ENCODE measurements at places on chromosomes 12 and 14.

DNA sequence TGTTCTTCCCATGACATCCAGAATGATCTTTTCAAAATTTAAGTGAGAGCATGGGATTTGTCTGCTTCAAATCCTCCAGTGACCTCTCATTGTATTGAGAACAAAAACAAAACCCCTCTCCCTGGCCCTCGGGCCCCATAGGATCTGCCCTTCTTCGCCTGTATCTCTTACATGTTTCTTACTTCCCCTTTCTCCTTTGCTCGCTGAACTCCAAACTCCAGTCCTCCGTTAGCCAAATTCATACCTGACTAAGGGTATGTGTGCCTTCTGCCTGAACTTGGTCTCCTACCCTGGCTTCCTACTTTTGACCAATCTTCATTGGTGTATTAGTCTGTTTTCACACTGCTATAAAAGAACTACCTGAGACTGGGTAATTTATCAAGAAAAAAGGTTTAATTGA lies 13.2 kb upstream of the TSPAN11 start:
- DNase-seq = no peak

- DNase-seq = no peak
Observed at GRCh38 chr14:70237710-70238109, 49.0 kb upstream of the SLC8A3 start.

DNA sequence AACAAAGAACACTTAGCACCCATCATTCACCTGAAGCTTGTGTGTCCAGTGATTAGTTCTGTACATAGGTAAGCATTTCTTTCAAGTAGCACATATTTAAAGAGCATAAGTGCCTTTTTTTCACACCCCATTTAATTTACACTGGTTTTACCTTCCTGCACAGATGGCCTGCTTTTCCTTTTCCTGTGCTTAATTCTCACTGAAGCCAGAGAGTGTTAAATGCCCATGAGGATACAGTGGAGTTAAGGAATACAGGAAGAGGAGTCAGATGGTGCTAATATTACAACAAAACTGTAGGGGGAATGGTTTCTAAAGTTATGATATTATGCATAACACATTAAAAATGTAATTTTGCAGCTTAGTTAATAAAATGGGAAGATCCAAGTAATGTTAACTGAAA lies 31.0 kb upstream of the SLC38A1 start:
- DNase-seq = no peak

GRCh38 chr14:102736956-102737355 lies 40.3 kb upstream of the TRAF3 start:
- no peak for DNase-seq

DNA sequence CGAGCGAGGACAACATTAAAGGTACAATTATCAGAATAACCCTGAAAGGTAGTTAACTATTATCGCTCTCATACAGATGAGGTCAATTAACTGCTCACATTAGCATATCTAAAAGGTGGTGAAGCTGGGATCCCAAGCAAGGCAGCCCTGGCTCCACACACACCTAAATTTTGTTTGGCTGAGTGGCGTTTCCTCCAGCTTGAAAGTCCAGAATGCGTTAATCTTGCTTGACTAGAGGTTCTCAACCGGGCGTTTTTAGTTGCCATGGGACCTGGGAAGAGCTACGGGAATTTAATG lies 531 bp downstream of the DLGAP5 start:
- DNase-seq = no peak

DNA sequence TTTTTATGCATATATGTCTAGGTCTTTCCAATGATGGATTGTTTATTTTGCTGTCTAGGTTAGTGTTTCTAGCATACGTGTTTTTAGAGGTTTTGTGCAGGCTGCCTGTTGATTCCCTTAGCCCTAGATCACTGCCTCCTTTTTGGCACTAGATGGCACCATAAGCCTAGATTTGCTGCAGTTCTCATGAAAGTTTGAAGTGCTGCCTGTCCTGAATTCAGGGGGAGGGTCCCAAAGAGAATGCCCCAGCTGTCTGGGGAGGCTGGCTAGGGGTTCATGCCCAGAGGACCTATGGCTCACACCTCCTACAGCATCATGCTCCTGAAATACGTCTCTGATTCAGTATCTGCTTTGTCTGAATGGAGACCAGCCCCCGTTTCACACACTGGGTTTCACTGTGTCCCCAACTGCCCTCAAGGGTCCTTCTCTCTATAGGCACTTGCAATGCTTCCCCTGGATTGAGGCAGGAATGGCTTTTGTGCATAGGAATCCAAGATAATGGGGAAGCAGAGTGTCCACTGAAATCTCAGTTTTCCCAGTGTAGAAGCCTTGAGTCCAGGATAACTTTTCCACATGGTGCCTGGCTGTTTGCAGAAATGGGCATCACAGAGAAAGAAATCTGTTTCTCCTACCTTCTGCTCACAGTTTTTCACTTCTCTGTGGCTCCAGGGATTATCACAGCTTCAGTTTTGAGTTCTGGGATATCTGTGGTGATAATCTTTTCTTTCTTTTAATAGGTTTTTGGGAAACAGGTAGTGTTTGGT lies 14.2 kb upstream of the TXNRD1 start:
- DNase-seq = peak; percentile 69

- no peak for DNase-seq
Observed at GRCh38 chr12:132545164-132545953, 55.4 kb downstream of the FBRSL1 start.

DNA sequence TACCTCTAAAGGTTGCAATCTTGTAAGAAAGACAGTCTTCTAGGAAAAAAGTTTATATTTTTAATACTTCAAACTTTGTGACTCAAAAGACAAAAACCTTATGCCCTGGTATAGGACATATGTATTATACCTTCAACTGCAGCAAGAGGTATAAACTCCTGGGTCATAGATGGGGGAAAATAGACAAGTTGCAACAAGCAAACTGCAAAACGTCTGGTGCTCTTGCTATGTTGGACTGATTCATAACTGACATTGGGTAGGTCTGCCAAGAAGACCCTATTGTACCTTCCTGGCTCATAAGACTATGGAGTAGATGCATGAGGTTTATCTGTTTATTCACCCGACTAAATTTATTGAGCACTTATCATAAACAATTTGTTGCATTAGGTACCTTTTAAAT lies 40.9 kb downstream of the BEST3 start:
- no peak for DNase-seq

- DNase-seq = no peak
Observed at GRCh38 chr14:55891692-55892091, 226.5 kb upstream of the PELI2 start.

DNA sequence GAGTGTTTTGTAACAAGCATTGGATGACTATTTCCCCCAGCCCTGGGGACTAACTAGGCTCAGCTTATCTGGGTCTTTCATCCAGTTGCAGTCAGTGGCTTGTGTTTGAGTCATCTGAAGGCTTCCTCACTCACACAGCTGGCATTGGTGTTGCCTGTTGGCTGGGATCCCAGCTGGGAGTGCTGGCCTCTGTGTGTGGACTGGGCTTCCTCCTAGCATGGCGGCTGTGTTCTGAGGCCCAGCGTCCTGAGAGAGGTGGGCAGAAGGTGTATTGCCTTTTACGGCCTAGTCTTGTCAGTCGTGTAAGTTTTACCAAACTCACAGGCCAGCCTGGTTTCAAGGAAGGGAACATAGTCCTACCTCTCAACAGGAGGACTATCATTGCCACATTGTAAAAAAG lies 28.3 kb upstream of the PPP2R5C start:
- peak; percentile 28 for DNase-seq

GRCh38 chr12:54262403-54262925 lies 17.5 kb downstream of the CBX5 start:
- no peak for DNase-seq

DNA sequence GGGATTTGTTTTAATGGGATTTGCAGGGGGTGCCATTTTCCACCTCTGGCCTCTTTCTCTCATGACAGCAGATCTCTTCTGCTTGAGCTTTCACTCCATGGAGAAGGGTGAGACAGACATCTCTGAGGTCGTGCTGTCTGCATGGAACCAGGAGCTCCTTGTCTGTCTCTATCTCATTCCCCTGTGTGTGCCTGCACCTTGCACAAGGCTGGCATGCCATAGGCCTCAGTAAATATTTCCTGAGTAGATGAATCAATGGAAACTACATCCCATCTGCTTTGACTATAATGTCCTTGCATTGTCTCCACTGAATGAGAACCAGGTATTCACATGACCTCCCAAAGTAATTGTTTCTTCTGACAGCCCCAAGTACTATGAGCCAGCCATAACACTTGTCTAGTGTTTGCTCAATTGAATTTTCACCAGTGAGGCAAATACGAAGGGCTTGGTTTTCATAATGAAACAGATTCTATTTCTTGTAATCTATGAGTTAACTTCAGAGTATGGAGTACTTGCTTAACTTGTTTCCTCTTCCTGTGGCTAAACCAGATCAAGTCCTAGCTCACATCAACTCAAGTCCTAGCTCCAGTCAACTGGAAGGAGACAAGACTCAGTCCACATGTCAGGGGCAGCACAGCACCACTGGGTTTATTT lies 32.3 kb downstream of the KCNK13 start:
- no peak for DNase-seq

GRCh38 chr12:5548152-5548943 lies 116.4 kb downstream of the NTF3 start:
- no peak for DNase-seq

- no peak for DNase-seq
Observed at GRCh38 chr14:94004015-94004414, 6.9 kb downstream of the CCDC197 start.

- no peak for DNase-seq
Observed at GRCh38 chr12:95836630-95837239, 22.0 kb upstream of the SNRPF start.

GRCh38 chr12:16962889-16963288 lies 356.9 kb upstream of the LMO3 start:
- DNase-seq = no peak

DNA sequence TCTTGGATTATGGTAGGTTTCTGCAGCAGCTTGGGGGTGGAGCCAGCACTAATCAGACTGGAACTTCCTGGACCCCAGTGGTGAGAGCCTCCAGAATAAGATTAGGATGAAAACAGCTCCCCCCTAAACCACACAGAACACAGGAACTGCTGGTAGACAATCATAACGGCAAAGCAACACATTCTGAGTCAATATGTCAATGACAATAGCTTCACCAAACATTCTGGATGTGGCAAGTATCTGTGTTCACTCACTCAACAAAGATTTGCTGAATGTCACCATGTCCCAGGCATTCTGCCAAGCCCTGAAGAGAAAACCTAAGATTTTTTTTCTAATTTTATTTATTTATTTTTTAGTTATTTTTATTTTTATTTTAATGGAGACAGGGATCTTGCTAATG lies 65.2 kb downstream of the LRRC74A start:
- DNase-seq = no peak

DNA sequence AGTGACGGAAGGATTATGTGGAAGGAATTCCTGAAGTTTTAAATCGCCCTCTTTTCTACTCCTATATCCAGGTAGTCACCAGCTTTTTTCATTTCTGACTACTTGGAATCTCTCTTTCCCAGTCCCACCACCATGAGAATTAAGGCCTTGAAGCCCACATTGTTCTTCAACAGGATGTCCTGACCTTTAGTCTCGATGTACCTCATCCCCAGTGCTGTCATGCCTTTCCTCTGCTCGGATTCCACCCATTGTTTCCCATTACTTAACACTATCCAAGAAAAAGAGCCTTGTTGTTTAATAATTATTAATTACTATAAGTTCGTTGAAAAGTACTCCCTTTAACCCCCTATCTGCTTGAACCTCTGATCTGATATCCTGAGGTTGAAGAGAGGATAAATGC lies 44.0 kb upstream of the NAV3 start:
- no peak for DNase-seq

DNA sequence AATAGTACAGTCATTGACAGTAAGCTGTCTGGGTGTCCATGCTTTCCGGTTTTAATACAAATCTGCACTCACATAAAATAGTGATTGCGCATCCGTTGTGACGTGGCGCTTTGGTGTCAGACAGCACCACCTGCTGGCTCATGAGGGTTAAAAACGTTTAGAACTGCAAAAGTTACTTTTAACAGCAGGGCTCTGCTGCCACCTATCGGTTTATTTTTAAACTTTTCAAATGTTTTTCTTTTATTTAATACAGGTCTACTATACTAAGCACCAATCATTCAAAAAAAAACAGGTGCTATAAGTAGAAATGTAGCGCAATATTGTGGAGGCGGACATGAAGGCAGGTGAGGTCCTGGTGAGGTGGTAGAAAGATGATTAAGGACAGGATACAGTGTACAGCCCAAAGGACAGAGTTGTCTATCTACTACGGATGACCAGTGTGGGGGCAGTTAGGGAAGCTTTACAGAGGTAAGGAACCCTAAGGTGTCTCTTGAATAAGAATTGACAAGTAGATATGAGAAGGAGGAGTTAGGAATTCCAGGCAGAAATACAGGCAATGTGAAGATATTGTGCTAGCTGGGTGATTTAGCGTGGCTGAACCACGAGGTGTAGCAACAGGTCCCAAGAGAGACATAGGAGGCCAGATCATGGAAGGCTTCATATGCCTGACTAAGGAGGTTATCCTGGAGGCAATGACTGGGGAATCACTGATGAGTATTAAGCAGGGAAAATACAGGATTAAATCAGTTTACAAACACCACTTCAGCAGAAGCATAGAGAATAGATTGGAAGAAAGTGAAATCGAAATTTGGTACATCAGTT lies 91.5 kb upstream of the PRB2 start:
- peak; percentile 78 for DNase-seq

GRCh38 chr12:127811988-127812387 lies 455.0 kb upstream of the TMEM132C start:
- peak; percentile 59 for DNase-seq

DNA sequence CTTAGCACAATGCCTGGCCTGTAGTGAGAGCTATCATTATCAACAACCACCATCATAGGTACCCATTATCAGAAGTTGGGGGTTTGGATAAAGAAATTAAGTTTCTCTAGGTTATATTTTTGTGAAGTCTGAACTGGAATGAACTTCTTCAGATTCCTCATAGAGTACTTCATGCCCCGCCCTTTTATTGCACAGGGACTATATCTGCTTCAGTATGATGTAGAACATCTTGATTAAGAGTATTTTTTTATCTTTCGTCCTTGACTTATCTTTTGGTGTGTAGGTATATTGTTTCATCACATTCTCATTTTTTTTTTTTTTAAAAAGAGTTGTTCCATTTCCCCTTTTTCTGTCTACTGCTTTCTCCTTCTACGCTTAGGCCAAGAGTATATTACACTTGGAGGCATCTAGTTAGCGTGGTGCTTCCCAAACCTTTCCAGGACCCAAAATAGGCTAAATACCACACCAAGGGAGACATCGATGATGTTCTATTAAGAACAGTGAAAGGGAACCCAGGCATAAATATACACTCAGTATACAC lies 467.5 kb downstream of the ZFP36L1 start:
- no peak for DNase-seq

DNA sequence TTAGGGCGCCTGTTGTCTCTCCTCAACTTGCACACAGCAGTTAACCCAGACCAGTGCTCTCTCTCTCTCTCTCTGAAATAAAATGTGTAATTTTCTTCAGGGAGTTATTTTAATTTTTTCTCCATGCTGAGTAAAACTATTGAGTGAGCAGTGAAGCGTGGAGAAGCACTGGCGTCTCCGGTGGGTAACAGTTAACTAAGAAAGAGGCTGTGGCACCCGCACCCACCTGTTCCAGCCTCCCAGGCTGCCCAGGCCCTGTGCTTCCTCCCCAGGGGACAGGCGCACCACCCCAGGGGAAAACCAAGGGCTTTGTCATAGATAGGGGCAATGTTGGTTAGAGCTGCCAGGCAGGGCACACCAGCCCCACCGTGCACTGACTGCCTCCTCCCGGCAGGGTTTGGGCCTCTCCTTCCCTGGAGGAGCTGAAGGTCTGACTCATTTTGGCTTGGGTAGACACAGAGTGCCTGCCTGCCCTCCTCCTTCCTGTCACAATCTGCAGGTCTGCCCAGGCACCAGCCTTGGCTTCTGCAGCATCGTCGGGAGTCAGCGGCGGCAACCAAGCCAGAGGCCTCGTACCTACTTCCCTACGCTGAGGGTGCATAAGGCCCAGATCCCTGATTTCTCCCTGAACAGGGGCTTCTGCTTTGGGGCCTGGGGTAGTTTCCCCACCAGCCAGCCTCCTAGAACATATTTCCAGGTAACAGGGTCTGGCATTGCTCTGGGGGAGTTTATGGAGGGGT lies 3.9 kb downstream of the HOXC5 start:
- no peak for DNase-seq

All from ecto neural progenitor cell (in vitro differentiated cells).